Spinal cord (tissue), 10 donors: ENCODE measurements at places on chromosomes 2 and 18. TPM values are rescaled to one million over a fixed set of nuclear protein-coding genes. Genes with fewer than 3 reads are reported as not detected.

Gene ING5
- polyA plus RNA-seq, result 51.2 TPM

Gene PAIP2B
- 16.9 TPM for polyA plus RNA-seq

Gene CERS6
- polyA plus RNA-seq, result 40.7 TPM

Gene RAB6C
- polyA plus RNA-seq, result 4.5 TPM

Gene CFLAR
- polyA plus RNA-seq, result 28.2 TPM

Gene TXNL1
- 98.3 TPM for polyA plus RNA-seq

Gene PDK1
- 6.4 TPM for polyA plus RNA-seq

Gene MAPK4
- 27.1 TPM for polyA plus RNA-seq

Gene OR6B2
- not detected for polyA plus RNA-seq

Gene UGT1A4
- not detected for polyA plus RNA-seq

Gene HK2
- 7.8 TPM for polyA plus RNA-seq

Gene KIF5C
- polyA plus RNA-seq, result 279 TPM

Gene HES6
- 114 TPM for polyA plus RNA-seq

Gene OXER1
- polyA plus RNA-seq, result 2.7 TPM

Gene SPP2
- polyA plus RNA-seq, result 0.51 TPM

Gene SLC9A4
- 0.12 TPM for polyA plus RNA-seq

Gene BBS5
- polyA plus RNA-seq, result 18.0 TPM

Gene LIMS3
- 1.2 TPM for polyA plus RNA-seq
